ENCODE measurements at places on chromosomes 5 and 9. TPM values are rescaled to one million over a fixed set of nuclear protein-coding genes. Genes with fewer than 3 reads are reported as not detected.

DNA sequence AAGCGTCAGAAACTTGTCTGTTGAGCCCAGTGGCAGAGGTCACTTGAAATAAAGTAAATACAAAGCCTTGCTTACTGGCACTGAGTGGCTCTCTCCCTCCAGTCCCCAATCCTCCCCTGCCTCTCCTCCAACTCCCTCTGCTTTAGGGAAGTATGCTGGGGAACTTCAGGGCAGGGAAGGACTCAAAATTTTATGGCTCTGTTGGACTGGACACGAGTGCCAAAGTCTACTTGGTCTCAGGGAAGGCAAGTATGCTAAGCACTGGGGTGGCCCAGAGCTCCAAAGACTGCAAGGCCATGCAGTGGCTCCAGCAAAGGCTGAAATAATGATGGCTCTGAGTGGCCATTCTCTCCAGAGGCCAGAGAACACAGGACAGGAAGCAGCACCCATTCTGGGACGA, 9.6 kb downstream of the PLGRKT start:
- no peaks in the 10 kb centered on the region for H3K27me3 ChIP-seq
- peaks cover 30% of the 10 kb centered on the region for H3K36me3 ChIP-seq
- H3K27ac ChIP-seq = no peak overlapping the region
- no peaks in the 10 kb centered on the region for H3K4me1 ChIP-seq

- no peak for DNase-seq
- no peak overlapping the region for H3K4me3 ChIP-seq
- no peak overlapping the region for H3K27ac ChIP-seq
- no peaks in the 10 kb centered on the region for H3K36me3 ChIP-seq
- no peaks in the 10 kb centered on the region for H3K4me1 ChIP-seq
These were observed 51.3 kb upstream of the GRIA1 start for GRCh38 chr5:153439130-153439529.

DNA sequence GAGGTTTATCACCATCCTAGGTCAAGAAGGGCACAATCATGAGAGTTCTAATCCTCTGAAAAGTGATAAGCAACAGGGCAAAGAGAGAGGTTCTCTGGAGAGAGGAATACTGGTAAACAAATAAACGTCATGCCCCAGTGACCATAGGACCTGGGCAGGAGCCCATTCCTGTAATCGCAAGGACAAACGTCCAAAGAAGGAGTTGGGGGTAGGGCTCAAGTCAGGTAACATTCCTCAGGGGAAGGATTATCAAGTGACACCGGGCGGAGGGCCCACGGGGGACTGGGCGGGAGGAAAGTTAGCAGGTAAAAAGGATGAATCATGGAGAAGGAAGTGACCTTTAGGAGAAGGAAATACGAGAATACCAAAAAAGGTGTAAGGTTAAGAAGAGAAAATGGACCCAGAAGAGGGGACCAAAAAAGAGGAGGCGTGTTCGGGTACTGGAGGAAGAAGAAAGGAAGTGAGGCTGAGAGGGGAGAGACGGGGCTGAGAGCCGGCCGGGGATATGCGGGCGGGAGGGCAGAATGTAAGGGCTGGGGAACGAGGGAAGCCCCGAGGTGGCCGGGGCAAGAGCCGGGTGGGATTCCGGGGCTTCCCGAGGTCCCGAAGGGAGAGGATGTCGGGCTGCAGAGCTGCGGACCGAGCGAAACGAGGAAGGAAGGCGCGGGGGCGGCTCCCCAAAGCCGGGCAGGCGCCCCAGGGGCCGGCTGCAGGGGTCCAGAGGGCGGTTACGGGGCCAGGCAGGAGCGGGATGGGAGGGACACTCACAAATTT, 583 bp downstream of the DIAPH1 start:
- H3K4me1 ChIP-seq = peaks cover 53% of the 10 kb centered on the region
- DNase-seq = peak; percentile 53
- H3K4me3 ChIP-seq = peak overlapping the region; percentile 100

GRCh38 chr5:1545805-1546355, 22.1 kb upstream of the LPCAT1 start:
- H3K4me1 ChIP-seq = no peaks in the 10 kb centered on the region
- H3K4me3 ChIP-seq = no peak overlapping the region
- peak; percentile 12 for DNase-seq
- H3K36me3 ChIP-seq = no peaks in the 10 kb centered on the region
- H3K27ac ChIP-seq = no peak overlapping the region

DNA sequence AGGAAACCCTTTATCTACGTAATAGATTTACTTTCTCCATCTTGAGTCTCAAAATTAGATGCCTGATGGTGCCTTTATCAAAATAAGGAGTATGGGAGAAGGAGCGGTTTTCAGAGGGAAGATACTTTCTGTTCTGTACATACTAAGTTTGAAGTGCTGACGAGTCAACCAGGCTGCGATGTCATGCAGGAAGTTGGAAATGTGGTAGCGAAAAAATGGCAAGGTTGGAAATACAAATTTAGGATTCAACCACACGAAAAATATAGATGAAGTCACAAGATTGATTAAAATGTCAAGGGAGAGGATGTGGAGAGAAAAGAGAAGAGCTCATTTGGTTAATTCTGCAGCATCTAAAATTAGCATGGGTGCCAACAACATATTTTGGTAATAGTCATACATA, 129.5 kb downstream of the FOXD1 start:
- H3K4me1 ChIP-seq = no peaks in the 10 kb centered on the region
- H3K27me3 ChIP-seq = peaks cover 43% of the 10 kb centered on the region
- H3K36me3 ChIP-seq = no peaks in the 10 kb centered on the region
- H3K27ac ChIP-seq = no peak overlapping the region
- DNase-seq = no peak
- no peak overlapping the region for H3K4me3 ChIP-seq

DNA sequence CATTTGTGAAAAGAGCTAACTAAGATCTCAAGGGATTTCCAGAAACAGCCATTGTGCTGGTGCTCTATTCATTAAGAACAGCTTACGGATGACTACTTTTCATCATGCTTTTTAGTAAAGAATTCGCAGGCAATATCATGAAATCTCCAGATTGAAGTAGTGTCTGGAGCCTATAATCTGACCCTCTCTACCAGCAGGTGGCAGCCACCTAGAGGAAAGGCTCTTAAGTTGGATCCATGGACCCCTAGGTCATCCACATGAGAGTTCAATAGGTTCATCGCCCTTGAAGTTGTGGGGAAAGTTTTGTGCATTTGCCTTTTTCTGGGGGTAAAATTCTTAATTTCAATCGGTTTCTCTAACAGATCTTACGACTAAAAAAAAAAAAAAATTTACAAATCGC, 82.3 kb downstream of the SLC1A3 start:
- H3K27ac ChIP-seq = no peak overlapping the region
- H3K4me1 ChIP-seq = peaks cover 10% of the 10 kb centered on the region
- no peaks in the 10 kb centered on the region for H3K36me3 ChIP-seq
- peaks cover 27% of the 10 kb centered on the region for H3K27me3 ChIP-seq

DNA sequence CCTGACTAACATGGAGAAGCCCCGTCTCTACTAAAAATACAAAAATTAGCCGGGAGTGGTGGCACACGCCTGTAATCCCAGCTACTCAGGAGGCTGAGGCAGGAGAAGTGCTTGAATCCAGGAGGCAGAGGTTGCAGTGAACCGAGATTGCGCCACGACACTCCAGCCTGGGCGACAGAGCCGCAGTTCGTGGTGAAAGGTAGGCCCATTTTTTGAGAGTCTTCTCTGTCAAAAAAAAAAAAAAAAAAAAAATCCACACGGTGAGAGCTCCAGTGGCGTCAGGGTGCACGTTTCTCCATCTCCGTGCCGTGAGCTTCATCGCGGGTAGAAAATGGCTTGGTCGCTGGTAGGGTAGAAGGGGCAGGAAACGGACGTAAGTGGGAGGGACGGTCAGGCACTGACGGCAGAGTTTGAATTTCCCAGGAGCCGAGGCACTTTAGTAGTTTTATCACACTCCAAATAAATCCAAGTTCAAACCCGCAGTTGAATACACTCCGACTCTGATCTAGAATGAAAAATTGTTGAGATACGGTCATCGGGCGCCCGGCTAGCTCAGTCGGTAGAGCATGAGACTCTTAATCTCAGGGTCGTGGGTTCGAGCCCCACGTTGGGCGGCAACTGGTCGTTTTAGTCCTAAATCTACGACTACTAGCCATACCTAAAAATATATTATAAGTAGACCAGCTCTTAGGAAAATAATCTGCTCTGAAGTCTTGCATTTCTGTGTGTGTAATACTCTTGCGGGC, 2.4 kb upstream of the TRIM7 start:
- peak; percentile 80 for DNase-seq
- H3K27ac ChIP-seq = peak overlapping the region; percentile 85
- peaks cover 32% of the 10 kb centered on the region for H3K27me3 ChIP-seq

DNA sequence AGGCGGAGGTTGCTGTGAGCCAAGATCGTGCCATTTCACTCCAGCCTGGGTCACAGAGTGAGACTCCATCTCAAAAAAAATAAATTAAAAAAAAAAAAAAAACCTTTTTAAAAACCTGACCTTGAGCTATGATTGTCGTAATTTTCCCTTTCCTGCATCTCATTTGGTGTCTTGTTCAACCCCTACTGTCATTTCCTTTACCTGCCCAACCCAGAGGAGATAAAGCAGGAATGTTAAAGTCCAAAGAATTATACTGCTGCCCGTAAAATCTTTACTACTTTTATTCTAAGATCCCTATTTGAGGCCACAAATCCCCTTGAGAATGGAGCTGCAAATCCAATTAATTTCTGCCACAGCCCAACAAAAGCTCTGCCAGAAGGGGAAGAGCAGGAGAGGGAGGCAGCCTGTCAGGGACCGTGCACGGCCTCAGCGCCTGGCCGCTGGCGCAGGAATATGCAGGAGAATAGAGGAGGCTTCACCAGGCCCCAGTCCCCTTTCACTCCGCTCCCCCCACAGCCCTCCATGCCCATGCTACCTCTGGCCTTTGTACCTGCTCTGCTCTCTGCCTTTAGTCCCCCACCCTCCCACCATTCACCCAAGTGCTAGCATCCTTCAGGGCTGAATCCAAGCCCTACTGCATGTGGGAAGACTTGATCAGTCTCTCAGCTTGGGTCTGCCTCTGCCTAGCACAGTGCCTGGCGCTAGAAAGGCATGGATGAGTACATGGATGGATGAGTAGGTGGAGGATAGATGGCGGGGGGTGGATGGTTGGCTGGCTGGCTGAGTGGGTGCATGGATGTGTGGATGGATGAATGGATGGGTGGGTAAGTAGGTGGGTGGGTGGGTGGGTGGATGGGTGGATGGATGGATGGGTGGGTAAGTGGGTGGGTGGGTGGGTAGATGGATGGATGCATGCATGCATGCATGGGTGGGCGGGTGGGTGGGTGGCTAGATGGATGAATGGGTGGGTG, 99.8 kb upstream of the SARDH start:
- H3K27ac ChIP-seq = no peak overlapping the region
- H3K4me3 ChIP-seq = no peak overlapping the region
- DNase-seq = no peak
- H3K4me1 ChIP-seq = no peaks in the 10 kb centered on the region

DNA sequence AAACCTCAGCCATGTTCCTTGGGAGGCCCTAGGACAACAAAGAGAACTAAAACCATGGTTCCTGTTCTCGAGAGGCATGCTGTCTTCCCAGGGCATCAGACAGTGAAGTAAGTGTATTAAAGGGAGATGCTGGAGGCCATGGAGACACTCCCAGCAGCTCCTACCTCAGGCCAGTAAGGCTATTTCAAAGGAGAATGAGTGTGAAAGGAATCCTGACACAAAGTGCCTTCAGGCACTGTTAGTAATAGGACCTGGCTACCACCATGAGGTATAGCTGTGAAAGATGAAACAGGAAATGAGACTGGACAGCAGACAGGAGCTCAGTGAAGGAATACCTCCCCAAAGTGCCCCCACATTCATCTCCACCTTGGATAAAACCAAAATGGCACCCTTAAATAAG, 71.0 kb downstream of the FANCC start:
- DNase-seq = no peak
- H3K4me3 ChIP-seq = no peak overlapping the region
- H3K4me1 ChIP-seq = no peaks in the 10 kb centered on the region
- peaks cover 14% of the 10 kb centered on the region for H3K36me3 ChIP-seq
- H3K27ac ChIP-seq = no peak overlapping the region

GRCh38 chr9:14238518-14238917, 75.4 kb downstream of the NFIB start:
- no peak overlapping the region for H3K4me3 ChIP-seq
- no peaks in the 10 kb centered on the region for H3K27me3 ChIP-seq
- no peaks in the 10 kb centered on the region for H3K4me1 ChIP-seq
- DNase-seq = no peak

DNA sequence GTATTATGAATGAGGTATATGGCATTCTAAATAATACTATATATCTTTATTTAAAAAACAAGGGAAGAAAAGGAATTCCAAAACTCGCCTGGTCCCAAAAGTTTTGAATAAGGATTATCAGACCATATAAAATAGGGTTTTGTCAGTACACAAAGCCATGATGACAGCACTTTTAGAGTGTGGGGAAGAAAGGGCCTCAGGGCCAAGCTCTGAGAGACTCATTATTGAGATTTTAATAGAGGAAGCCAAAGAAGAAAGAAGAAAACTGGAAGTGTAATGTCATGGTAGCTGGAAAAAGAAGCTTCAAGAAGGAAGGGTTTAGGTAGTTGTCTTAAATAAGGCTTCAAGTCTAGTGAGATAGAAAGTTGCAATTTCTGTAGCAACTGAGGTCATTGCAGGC, 53.0 kb downstream of the FCHO2 start:
- no peak overlapping the region for H3K27ac ChIP-seq
- H3K36me3 ChIP-seq = no peaks in the 10 kb centered on the region
- no peak for DNase-seq
- no peaks in the 10 kb centered on the region for H3K27me3 ChIP-seq

Gene TXNDC15
- 51.0 TPM for total RNA-seq

Gene PTGDS
- total RNA-seq = 45.4 TPM

Gene C5orf47
- total RNA-seq = not detected

Gene FRMPD1
- not detected for total RNA-seq

Gene TAF11L5
- not detected for total RNA-seq

Measured in activated CD4-positive, alpha-beta memory T cell treated with anti-CD3 and anti-CD28 coated beads, Interleukin-2, amount 10 ng/mL, durations not matched to agents 7 days and 5 days (primary cell).